ENCODE measurements at places on chromosomes 2 and 18.
A peak's percentile ranks its signal among the peaks of the same experiment; 100 is the strongest.

- no peak for DNase-seq
These were observed 234.9 kb downstream of the BCL11A start for GRCh38 chr2:60318544-60318943.

DNA sequence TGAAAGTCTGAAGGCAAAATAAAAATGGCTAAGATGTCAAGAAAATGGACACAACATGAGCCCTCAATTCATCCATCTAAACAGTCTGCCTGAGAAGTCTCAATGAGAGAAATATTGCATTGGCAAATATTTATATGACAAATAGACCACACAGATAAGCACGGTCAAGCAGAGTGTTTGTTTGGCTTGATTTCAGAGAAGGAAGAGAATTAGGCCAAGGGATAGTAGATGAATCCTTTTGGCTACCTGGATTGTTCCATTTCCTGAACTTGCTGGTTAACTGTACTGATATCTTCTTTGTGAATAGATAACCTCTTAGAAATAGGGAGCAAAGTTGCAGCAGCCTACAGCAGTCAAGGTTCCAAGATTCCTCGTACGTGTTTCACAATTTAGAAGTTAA, 129.6 kb downstream of the RBMS1 start:
- no peak for DNase-seq

DNA sequence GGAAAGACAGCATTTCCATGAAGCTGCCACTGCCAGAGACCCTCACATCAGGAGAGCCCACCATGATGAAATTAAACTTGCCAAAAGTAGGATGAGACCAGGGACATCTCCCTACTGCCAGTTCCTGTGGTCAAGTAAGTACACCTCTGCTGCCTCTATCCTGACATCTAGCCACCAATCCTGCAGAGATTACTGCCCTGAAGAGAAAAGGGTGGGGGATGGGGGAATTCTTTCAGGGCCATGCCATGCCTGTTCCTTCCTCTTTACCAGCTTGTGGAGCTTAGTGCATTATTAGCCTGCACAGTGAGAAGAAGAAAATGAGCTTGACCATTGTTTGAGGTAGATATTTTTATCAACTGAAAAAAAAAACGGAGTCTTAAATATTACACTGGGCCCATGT, 397.2 kb upstream of the CDH2 start:
- no peak for DNase-seq

- no peak for DNase-seq
These were observed 871.8 kb upstream of the CHAC2 start for GRCh38 chr2:52895726-52896340.

- no peak for DNase-seq
These were observed 10.1 kb upstream of the LCLAT1 start for GRCh38 chr2:30436859-30437435.

DNA sequence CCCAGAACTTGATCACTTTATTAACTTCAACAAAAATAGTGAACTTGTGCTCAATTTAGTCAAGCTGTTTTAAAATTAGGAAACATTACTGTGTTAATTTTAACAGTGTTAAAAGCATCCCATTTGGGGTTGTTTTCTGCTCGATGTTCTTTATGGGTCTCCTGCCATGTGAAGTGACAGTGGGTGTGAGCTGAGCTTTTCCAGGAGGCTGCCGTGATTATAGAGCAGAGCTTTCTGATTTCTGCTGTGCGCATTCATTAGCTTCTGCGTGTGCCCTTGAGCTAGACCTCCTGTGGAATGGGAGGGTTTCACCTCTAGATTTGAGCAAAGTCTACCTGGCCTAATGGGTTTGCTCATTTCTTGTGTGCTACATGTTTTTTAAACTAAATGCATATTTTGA, 121.5 kb downstream of the WDSUB1 start:
- DNase-seq: no peak

DNA sequence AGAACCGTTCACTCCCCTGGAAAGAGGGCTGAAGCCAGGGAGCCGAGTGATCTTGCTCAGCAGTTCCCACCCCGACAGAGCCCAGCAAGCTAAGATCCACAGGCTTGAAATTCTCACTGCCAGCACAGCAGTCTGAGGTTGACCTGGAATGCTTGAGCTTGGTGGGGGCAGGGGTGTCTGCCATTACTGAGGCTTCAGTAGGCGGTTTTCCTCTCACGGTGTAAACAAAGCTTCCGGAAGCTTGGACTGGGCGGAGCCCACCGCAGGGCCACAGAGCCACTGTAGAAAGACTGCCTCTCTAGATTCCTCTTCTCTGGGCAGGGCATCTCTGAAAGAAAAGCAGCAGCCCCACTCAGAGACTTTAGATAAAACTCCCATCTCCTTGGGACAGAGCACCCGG, 180.8 kb downstream of the WDR7 start:
- no peak for DNase-seq

DNA sequence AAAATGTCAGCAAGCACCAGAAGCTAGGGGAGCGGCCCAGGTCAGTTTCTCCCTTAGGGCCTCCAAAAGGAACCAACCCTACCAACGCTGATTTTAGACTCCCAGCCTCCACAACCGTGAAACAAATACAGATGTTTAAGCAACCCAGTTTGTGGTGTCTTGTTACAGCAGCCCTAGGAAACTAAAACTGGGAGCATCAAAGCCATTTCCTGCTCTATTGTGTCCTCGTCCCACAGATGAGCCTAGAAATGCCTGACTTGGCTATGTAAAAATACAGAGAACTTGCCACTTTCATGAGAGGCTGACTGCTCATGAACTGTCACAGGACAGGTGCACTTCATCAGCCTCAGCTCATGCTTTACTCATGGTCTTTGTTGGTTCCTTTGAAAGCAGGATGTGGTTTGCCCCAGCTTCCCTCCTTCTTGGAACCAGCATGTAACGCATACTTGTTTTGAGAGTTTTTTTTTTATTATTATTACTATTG, 97.6 kb upstream of the SLC39A10 start:
- DNase-seq: peak; percentile 89

- DNase-seq: no peak
These were observed 44.0 kb upstream of the TXNDC2 start for GRCh38 chr18:9841752-9842151.

DNA sequence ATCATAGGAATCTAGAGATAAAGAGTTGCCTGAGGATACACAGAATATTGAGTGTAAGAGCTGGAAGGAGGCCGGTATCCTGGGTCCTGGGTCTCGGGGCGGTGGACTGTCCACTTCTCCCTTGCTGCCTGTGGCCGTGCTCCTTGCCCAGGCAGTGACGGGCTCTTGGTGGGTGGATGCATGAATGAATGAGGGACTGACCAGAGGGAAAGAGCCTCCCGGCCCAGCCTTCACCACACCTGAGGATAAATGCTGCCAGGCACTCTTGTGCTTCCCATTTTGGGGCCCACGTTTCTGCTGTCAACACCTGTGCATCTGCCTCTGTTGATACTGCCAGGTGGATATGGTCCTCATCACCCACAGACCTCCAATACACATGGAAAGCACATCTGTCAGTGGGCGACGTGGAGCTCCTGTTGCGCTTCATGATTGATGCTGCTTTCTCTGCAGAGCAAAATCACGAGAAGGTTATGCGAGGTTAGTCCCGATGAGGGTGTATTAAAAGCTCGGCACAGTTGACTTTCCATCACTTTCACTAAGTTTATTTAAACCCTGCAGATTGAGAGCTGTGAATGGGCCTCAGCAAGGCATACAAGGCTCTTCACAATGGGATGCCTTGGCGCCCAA, 211.4 kb downstream of the LDLRAD4 start:
- DNase-seq: no peak

DNA sequence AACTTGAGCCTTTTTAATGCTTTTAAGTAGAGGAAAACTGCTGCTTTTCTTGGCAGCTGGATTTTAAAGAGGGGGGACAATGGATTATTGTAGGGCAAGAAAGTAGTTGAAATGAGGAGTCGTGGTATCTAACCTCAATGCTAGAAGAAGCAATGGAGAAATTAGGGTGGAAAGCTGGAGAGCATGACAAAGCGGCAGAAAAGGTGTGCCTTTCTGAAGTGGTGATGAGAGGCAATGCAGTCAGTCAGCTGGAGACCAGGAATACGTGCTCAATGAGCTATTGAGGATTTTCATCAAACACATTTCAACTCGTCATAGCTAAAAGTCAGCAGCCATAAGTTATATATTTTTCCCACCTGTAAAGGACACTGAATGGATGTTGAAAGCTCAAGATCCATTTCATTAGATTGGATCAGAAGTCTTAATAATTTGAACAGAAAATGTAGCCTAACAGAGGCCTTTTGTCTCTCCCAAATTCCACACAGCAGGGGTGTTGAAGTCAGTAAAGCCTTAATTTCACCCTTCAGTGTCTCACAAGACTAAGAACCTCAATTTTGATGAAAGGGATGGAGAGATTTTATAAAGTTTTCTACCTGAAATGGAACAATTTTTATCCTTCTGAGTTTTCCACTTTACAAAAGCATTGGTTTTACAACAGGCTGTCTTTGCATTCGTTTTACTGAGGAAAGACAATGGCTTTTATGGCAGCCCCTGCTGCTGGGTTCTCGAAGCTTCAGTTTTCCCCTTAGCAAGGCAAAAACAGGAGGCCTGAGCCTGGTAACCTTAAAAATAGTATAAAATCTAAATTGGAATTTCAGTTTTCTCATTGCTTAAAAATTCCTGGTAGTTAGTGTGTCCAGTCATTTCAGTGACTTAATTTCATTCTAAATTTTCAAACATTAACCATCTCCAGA, 131.1 kb downstream of the CCDC102B start:
- DNase-seq: no peak

DNA sequence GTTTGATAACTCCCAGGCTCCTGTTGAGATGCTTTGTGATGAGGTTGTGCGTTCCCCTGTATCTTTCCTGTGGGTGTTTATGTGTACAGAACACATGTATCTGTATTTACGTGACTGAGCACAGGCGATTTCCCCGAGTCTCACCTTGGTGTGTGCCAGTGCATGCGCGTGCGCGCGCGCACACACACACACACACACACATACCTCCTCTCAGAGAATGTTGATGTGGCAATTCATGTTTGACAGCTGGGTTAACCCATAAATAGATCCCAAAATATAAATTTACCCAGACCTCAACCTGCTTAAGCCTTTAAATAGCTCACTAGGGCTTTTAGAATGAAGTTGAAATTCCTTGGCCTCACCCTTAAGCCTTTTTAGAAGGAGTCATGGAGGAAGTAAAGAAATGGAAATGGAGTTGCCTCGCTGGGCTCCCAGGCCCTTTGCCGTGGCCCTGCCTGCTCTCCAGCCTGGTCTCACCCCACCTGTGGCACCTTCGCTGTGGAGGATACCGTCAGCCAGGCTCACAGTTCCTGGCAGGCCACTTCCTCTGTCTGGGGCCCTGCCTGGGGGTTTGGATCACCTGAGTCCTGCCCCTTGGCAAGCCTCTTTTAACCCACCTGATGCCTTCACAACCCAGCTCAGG, 20.3 kb downstream of the AGAP1 start:
- DNase-seq: no peak

- no peak for DNase-seq
These were observed 352 bp upstream of the HOXD12 start for GRCh38 chr2:176099159-176099727.

GRCh38 chr2:168244318-168244717, 3.1 kb downstream of the STK39 start:
- DNase-seq: peak; percentile 57

DNA sequence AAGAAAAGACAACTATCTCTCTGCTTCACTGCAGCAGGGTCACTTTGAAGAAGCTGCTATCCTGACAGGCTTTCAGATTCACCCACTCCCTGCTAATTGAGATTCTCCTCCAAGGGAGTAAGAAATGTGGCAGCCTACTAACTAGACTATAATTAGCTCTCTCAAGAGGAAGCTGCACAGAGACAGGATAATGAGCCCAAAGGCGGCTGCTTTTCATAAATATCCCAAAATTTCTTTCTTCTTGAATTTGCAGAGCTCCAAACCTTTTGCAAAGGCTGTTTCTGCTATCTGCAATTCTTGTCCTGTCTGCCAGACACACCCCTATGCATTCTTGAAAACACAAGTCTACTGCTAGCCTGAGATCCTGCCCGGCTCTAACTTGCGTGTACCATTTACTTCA, 54.0 kb upstream of the RNU4ATAC start:
- DNase-seq: no peak

GRCh38 chr2:70509565-70509964, 44.1 kb downstream of the TGFA start:
- no peak for DNase-seq

DNA sequence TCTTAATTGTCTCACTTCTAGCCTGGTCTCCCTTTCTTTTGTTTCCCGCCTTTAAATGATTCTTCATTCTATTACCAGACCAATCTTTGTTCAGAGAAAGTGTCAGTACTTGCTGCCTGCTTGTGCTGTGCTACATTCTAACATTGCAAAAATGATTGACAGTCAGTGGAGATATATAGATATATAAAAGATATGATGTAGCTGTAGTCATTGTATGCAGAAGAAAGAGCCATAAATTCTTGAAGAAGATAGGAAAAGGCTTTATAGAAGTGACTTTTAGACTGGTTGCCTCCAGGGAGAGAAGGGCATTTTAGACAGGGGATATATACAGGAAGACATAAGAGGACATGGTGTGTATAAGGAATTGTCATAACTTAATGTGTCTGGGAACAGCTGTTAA, 13.6 kb downstream of the AGPS start:
- no peak for DNase-seq

DNA sequence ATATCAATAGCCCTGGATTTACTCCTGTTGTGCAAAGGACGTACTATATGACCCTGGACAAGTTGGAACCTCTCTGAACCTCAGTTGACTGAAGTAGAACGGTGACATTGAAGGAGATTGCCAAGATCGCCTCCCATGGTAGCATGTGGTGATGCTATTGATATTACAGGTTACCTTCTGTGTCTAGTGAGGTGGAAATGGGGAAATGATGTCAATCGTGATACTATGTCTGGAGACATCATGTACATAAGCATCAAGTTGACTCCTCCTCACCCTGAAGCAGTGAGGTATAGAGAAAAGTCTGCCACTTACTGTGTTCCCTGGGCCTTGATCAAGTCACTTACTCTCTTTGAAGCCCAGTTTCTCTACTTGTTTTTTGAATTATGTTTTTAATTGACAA, 93.9 kb downstream of the KLF7 start:
- no peak for DNase-seq

DNA sequence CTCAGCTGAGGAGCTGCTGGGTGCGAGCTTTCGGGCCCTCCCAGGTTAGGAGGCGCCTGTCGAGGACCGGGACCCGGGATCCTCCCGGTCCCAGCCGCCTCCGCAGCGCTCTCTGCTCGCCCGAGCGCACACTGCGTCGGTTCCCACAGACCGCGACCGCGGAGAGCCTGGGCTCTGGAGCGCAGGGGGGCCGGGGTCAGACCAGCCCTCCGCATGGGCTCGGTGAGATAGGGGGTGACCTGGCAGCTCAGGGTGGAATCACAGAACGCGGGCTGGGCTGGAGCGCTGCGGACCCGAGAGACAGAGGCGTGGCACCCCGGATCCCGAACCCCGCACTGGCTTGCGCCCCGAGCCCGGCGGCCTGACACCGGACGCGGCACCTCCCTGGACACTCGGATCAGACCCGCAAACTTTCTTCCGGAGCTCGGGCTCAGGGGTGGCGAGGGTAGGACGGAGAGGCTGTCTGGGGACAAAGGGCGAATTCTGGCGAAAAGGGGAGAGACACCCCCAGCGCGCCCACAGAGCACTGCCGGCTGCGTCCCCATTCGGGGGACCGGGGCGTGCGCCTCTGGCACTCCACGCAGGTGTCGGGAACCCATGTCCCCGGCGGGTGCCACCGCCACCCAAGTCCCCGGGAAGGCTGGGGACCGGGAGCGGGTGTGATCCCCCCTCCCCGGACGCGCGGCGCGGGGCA, 612 bp downstream of the DIPK1C start:
- no peak for DNase-seq

- no peak for DNase-seq
These were observed 204.3 kb downstream of the FSIP2 start for GRCh38 chr2:185942855-185943254.

All from CD4-positive, alpha-beta T cell treated with Interleukin-17A for 1 hour (primary cell).